Stimulated activated CD4-positive, alpha-beta T cell treated with anti-CD3 and anti-CD28 coated beads, Interleukin-4, amount 100 ng/mL, for 4 hours (primary cell): ENCODE measurements at places on chromosomes 2 and 18.

DNA sequence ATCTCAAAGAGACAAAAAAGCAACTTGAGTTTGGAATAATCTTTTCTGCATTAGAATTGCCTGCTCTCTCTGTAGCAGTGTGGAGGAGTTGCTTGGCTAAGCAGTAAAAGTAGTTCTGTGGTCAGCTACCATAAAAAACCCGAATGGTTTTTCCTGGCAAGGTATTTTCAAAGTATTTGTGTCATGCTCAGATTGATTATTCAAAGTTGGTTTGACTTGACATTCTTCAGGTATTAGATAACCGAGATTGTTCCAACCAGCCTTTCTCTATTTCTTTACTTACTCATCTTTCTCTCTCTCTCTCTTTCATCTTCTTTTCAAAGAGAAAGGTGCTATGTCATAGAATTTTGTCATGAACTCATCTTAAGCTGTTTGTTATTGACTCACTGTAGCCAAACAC lies 404.9 kb downstream of the CPS1 start:
- DNase-seq = no peak

- peak; percentile 6 for DNase-seq
Observed at GRCh38 chr2:176653479-176654443, 384.5 kb downstream of the MTX2 start.

GRCh38 chr18:44514106-44514505 lies 166.6 kb upstream of the SETBP1 start:
- no peak for DNase-seq

GRCh38 chr18:54684784-54685183 lies 93.7 kb downstream of the DYNAP start:
- DNase-seq = no peak

DNA sequence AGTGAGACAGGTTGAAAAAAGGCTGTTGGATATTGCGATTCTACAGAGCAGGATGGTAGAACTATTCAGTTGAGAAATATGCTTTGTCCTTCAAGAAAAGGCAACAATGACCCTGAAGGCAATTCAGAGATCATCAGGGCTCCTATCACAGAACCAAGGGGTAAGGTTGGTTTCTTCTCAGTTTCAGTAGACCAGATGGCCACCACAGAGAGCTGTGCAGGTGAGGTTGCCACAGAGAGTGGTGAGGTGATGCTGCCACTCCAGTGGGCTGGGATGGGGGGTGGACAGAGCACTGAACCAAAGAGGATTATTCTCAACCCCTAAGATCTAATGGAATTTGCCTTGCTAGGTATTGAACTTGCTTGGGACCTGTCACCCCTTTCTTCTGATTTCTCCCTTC lies 64.6 kb upstream of the ZBTB7C start:
- DNase-seq = no peak

GRCh38 chr2:191001032-191001431 lies 12.9 kb downstream of the STAT1 start:
- DNase-seq = no peak

- DNase-seq = no peak
Observed at GRCh38 chr2:19158211-19158610, 200.2 kb downstream of the OSR1 start.

- no peak for DNase-seq
Observed at GRCh38 chr2:26432859-26433258, 31.1 kb downstream of the DRC1 start.

DNA sequence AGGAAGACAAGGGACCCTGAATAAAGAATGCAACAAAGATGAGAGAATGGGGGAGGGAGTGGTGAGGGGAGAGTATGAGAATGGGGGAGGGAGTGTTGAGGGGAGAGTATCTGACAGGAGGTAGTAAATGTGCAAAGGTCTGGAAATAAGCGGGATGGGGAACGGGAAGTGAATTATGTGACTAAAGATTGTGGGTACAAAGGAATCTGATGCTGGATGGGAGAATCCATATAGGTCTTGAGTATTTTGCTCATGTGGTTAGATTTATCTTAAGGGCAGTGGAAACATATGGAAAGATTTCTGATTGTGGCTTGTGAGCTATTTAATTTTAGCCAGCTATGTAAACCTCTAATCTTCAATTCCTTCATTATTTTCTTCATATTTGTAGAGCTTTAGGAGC lies 593.4 kb downstream of the DCC start:
- no peak for DNase-seq

DNA sequence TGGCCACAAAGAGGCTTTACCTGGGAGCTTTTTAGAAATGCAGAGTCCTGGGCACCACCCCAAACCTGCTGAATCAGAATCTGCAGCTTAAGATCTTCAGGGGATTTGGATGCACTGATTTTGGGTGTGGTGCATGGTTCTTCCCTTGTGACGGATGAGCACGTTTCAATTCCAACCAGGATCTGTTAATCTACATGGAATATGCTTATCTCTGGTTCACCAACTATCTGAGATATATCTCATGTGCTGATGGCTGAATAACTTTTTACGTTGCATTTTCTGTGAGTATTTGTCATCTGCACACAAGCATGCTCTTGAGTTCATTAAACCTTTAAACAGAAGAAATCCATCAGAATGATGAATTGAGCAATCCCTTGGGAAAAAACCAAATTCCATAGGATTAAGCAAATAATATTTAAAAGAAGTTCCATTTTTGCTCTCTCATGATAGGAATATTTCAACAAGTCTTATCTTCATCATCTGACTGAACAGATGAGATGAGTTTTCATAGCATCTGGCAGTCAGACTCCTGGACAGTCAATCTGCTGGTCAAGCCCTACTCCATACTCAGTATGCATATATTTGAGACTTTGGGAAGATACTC lies 120.6 kb downstream of the PLB1 start:
- DNase-seq = no peak

GRCh38 chr18:199214-199613 lies 40.9 kb downstream of the USP14 start:
- no peak for DNase-seq

- DNase-seq = no peak
Observed at GRCh38 chr18:73879766-73880165, 267.9 kb downstream of the FBXO15 start.

DNA sequence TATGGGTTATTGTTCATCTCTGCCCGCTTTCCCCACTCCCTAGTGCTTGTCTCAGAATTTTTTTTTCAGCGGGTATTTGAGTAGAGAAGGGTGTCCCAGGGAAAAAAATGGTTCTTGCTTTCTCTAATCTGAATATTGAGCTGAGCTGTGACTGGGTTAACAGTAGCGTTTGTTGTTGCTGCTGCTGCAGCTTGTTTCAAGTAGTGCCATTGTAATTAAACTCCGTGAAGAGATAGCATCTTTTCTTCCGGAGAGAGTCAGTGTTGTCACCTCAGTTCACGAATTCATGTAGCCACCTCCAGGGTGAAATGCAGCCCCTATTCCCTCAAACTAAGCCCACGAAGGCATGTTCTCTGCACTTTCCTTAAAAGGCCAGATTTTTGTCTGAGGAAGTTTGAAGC lies 1.5 kb upstream of the AAK1 start:
- DNase-seq = no peak

- DNase-seq = no peak
Observed at GRCh38 chr2:64857581-64858471, 131.4 kb upstream of the SLC1A4 start.

DNA sequence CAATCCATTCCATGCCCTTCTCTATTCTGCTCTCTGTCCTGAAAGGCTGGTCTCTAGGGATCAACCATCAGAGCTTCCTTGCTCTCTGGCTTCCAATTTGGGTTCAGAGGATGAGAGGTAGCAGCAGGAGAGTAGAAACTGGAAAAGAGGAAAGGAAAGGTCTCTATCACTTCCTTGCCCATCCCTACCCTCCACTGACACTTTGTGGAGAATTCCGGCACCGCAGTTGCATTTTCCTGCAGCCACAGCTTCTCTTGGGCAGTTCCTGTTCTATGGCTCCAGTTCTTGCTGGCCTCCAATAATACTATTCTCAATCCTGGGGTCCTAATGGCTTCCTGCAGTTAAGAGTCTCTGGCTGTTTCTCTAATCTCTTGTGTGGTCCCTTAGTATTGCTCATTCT lies 13.3 kb upstream of the IMPACT start:
- DNase-seq = no peak

DNA sequence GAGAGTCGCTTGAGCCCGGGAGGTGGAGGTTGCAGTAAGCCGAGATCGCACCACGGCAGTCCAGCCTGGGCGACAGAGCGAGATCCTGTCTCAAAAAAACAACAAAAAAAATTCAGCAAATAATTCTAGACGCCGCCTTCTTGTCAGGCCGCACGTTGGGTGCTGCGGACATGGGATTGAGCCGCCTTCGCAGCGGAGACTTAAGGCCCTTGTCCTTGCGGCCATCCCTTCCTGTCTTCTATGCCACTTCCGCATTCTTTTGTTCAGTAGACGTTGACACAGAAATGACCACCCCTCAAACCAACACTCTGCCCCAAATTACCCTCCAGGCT lies 15.8 kb downstream of the PTPN18 start:
- no peak for DNase-seq

- no peak for DNase-seq
Observed at GRCh38 chr18:33560686-33561370, 17.2 kb upstream of the ASXL3 start.

DNA sequence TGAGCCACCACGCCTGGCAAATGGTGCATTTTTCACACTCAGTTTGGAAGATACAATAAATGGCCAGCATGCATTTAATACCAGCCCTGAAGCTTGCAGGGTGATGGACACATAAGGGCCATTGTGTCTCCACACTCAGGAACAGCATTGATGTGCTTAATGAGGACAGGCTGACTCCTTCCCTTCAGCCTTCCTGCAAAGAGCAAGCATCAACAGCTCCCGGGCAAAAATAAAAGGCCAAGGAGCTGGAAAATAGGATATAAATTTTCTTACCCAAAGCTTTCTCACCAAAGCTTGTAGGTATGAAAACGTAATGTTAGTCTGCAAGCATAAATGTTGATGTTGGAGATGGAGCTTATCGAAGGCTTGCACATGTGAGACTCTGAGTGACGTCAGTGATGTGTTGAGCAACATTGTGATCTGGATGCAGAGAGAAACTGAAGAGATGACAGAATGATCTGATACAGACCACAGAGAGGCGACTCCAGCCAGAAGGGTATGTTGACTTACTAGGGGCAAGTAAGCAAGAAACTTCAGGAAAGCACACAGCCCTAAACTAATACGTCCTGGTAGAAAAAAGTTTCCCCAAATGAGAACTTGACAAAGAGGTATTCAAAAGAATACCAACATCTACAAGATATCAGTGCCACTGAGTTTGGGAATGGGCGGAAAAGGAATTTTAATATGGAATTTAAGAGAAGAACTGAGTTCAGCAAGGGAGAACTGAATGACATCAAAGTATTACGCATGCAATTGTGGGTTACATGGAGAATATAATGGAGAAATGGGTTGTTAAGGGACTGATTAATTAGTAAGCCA lies 256.5 kb downstream of the TGIF1 start:
- no peak for DNase-seq

- DNase-seq = no peak
Observed at GRCh38 chr2:137049518-137049917, 284.2 kb downstream of the THSD7B start.

GRCh38 chr18:416930-417329 lies 83.6 kb downstream of the COLEC12 start:
- DNase-seq = no peak

DNA sequence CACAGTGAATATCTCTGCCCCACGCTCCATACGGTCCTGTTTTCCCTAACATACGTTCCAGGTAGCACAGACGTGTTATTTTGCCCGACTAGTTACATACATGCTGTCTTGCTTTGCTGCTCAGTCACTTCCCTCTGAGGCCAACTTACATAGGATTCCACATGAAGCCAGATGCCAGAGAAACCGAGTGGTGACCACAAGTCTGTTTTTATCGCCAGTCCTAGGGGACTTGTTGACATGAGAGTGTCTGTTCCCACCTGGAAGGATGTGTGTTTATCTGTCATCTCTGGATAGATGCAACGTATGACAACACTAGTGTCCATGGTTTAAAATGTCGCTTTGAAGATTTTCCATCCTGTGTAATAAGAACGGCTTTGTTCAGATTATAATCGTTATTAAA lies 32.6 kb downstream of the PMAIP1 start:
- no peak for DNase-seq

DNA sequence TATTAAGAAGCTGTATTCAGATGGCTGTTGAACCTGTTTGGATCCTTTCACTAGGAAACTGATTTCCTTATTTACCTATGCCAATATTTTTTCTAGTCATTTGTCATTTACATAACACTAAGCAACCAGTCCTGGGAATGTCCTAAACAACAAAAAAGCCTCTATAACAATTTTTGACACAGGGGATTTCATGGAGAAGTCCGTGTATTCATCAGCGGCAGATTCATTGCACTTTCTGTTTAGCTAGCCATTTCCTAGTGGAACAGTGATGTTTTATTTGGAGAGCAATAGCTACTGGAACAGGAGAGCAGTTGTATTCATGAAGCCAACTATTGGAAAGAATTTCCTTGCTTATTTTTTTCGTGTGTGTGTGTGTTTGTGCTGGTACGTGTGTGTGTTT lies 604.3 kb upstream of the POU3F3 start:
- DNase-seq = no peak

DNA sequence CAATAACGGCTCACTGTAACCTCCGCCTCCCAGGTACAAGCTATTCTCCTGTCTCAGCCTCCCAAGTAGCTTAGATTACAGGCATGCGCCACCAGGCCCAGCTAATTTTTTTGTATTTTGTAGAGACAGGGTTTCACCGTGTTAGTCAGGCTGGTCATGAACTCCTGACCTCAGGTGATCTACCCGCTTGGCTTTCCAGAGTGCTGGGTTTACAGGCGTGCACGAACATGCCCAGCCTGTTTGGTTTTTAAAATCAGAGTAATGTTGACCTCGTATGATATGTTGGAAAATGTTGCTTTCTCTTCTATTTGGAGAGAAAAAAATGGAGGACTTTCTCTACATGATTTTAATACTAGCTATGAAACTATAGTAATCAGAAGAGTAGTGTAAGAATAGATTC lies 386.2 kb downstream of the PTH2R start:
- DNase-seq = no peak

- no peak for DNase-seq
Observed at GRCh38 chr18:9130806-9131205, 5.8 kb upstream of the ANKRD12 start.

- DNase-seq = no peak
Observed at GRCh38 chr2:29033172-29033571, 41.2 kb downstream of the PCARE start.

DNA sequence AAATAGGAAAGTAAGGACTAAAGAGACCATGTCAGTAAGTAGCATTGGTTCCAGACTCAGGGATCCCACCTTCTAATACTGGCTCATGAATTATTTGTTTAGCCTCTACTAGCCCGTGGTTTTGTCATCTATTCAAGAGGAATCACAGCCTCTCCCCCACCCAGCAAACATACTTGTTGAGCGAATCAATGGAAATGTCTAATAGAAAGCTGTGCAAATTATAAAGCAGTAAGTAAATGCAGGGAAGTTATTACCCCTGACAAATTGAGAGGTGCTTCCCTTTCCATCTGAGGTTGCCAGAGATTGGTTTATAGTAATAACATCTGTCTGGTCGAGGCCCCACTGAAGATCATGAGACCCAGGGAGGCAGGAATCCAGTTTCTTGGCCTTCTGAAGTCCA lies 219.3 kb upstream of the OSR1 start:
- DNase-seq = no peak

DNA sequence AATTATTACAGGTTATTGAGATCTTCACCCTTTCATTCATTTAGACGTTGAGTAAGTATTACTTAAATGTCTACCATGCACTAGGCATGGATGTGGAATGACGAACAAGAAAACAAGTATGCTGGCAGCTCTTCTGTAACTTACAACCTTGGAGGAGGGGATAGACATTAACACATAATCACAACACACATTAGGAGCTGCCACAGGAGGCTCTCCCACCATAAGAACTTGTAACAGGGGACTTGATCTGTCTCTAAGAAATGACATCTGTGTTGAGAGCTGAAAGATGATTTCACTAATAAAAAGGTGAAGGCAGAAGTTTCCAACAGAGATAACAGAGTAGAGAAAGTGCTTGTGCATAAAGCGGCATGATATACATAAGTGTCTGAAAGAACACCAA lies 384.7 kb upstream of the ZEB2 start:
- no peak for DNase-seq
